ENCODE measurements at places on chromosomes 4 and X.

DNA sequence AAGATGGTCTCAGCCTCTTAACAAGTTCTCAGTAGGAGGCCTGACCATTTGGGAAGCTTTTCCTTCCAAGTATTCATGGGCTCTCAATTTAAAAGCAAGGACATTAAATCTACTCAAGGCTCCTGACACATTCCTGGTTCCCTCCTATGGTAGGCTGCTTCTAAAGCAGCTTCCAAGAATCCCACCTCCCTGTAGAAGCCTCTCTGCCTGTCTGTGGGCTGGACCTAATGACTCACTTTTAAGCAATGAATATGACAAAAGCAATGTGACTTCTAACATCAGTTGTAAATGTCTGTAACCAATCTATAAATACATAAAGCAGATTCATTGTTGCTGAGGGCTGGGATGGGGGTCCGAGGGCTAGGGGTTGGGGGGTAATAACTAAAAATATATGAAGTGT lies 99.5 kb upstream of the FAM9B start:
- no peaks in the 10 kb centered on the region for H3K4me1 ChIP-seq
- DNase-seq, result no peak
- no peak overlapping the region for H3K27ac ChIP-seq
- H3K27me3 ChIP-seq, result no peaks in the 10 kb centered on the region

DNA sequence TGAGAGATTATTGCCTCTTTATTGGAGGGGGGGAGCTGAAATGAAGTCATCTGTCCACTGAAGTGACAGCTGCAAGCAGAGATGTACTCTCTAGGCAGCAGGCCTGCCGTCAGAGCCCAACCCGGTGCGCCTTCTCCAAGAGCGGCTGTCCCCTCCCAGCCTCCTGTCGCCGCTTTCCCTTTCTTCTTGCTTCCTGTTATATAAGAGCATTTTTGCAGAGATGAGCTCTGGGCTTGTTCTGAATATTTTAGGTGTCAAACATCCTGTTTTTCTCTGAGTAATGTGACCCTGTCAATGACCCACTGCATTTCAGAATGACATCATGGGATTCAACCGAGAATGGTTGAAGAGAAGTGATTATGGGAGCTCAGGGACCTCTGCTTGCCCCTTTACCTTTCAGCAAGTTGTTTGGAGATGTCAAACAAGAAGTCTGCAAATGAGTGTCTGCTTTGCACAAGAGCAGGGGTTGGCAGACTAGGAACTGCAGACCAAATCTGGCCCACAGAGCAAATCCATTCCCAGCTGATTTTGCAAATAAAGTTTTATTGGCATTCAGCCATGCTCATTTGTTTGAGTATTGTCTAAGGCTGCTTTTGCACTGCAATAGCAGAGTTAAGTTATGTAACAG lies 79.9 kb downstream of the SLC9A6 start:
- peak; percentile 46 for DNase-seq
- no peaks in the 10 kb centered on the region for H3K4me1 ChIP-seq
- no peak overlapping the region for H3K27ac ChIP-seq
- H3K27me3 ChIP-seq, result no peaks in the 10 kb centered on the region
- no peak overlapping the region for H3K4me3 ChIP-seq

DNA sequence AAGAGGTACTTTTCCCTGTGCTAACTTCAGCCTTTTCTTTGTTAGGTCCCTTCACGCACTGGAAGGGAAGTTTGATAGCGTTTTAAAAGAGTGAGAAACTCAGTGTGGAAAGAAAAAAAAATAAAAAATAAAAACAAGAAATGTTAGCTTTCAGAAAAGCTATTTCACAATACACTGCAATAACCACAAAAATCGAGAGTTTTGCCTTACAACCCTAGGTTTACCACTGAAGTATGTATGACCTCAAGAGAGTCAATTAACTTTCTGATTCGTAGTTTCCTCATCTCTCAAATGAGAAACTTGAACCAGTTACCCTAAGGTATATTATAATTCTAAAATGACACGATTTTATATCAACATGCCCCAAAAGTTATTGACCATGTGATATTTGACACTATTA lies 93.9 kb upstream of the JADE1 start:
- no peaks in the 10 kb centered on the region for H3K4me1 ChIP-seq
- DNase-seq, result no peak
- H3K27ac ChIP-seq, result no peak overlapping the region
- no peaks in the 10 kb centered on the region for H3K36me3 ChIP-seq
- no peak overlapping the region for H3K4me3 ChIP-seq

DNA sequence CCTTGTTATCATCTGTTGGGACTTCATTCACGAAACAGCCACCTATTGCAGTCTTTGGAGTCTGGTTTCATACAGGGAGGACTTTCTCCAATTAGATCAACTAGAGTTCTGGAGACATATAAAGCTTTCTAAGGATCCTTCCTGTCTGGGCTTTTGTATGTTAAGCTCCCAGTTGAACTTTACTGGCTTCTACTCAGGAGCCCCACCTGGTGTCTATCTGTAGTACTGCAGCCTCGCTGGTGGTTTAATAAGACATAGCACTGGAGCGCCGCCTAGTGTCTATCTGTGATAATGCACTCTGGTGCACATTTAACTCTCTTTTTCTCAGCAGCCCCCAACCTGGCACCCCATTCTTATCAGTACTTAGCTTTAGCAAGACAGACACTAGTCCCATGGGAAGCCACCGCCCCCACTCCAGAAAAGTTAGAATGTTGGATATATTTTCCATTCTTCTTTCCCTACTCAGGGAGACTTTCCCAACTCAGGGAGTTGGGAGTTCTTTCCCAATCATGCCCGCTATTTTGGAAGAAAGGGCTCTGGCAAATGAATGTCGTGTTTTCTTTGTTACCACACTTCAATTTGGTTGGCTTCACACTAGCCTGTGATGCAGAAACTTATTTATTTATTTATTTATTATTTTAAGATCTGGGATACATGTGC lies 36.9 kb upstream of the SYTL4 start:
- H3K27ac ChIP-seq, result no peak overlapping the region
- H3K4me3 ChIP-seq, result no peak overlapping the region
- H3K4me1 ChIP-seq, result no peaks in the 10 kb centered on the region

GRCh38 chrX:29726811-29727210 lies 488.6 kb upstream of the MAGEB2 start:
- DNase-seq, result no peak
- no peak overlapping the region for H3K27ac ChIP-seq
- H3K4me1 ChIP-seq, result no peaks in the 10 kb centered on the region
- no peaks in the 10 kb centered on the region for H3K27me3 ChIP-seq
- H3K36me3 ChIP-seq, result no peaks in the 10 kb centered on the region

All from right lobe of liver (tissue), 6 donors.